Caco-2 (cell line): ENCODE measurements at places on chromosomes 4 and X.

DNA sequence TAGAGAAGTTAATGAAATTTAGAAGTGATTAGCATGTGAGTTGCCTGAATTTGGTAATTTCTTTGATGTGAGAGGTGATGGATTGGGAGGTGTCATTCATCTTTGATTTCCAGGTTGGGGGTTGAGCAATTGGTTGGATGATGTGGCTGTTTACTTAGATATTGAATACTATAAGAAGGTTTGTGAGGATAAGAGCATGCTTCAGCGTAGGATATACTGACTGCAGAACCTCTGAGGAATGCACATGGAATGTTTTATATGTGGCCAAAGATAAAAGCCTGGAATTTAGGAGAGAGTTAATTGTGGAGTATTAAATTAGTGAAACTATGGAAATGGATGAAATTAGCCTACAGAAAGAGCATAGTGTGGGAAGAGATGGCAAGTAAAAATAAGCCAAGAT is 165.4 kb upstream of the MAD2L1 start:
- no peak for DNase-seq

DNA sequence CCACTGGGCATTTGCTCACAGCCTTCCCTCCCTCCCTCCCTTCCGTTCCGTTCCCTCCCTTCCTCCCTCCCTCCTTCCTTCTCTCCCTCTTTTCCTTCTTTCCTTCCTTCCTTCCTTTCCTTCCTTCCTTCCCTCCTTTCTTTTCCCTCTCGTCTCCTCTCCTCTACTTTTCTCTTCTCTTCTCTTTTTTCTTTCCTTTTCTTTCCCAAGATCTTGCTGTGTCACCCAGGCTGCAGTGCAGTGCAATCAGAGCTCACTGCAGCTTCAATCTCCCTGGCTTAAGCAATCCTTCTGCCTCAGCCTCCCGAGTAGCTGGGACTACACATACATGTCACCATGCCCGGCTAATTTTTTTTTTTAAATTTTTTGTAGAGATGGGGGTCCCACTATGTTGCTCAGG is 26.7 kb upstream of the ING2 start:
- DNase-seq = no peak

DNA sequence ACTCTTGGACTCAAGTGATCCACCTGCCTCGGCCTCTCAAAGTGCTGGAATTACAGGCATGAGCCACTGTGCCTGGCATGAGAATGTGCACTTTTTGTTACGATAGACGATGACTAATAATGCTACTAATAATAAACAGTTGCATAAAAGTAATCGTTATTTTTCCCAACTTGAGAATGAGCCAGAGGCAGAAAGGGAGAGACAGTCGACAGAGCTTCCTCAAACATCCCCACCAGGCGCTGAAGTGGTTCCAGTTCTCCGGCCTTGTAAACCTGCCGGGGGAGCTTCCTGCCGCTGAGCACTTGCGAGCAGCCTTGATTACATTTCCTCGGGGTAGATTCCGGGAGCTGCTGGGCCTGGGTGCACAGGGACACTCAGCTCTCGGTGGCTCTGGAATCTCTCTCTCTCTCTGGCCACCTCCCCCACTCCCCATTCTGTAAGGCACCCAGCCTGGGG is 8.9 kb upstream of the HTRA3 start:
- peak; percentile 57 for DNase-seq

DNA sequence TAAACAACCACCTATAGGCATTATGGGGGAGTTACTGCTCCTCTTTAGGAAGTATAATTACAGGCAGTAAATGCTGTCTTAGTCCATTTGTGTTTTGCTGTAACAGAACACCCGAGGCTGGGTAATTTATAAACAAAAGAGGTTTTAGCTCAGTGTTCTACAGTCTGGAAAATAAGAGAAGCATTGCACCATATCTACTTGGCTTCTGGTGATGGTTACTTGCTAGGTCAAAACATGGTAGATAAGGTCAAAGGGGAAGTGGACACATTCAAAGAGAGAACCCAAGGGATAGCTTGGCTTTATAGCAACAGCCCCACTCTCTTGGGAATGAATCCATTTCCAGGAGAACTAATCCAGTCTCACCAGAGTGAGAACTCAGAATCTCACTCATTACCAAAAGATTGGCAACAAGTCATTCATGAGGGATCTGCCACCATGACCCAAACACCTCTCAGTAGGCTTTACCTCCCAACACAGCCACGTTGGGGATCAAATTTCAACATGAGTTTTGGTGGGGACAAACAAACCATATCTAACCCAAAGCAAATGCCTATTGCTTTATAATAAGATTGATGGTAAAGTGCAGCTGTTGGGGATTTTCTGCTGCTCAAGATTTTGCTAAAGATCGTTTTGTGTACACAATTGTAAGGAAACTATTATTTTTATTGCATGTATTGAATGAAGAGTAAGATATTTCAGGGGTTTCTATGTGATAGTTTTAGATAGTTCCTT is 32.6 kb downstream of the STAG2 start:
- no peak for DNase-seq

- no peak for DNase-seq
Observed at GRCh38 chrX:131288738-131289511, at the start of gene IGSF1. Gene IGSF1 (minus strand): TSS chrX:131289306. CDS start chrX:131286674, 2,632 bp downstream.
